ENCODE measurements at places on chromosomes 13 and 19. TPM values are rescaled to one million over a fixed set of nuclear protein-coding genes. Genes with fewer than 3 reads are reported as not detected.

Gene CD209
- total RNA-seq, result not detected

Gene SIGLEC14
- total RNA-seq, result 0.08 TPM

Gene GPR4
- 0.31 TPM for total RNA-seq

Gene NKG7
- total RNA-seq, result not detected

Gene ABHD13
- 4.0 TPM for total RNA-seq

Gene LRRC4B
- total RNA-seq, result 0.59 TPM

Gene CNFN
- 39.9 TPM for total RNA-seq

Gene CAPS
- total RNA-seq, result 1.8 TPM

Gene HIPK4
- 0.16 TPM for total RNA-seq

Data from A549 treated with dexamethasone at 1 μM for 4 hours (cell line).